ENCODE measurements at places on chromosomes 7 and 10.

DNA sequence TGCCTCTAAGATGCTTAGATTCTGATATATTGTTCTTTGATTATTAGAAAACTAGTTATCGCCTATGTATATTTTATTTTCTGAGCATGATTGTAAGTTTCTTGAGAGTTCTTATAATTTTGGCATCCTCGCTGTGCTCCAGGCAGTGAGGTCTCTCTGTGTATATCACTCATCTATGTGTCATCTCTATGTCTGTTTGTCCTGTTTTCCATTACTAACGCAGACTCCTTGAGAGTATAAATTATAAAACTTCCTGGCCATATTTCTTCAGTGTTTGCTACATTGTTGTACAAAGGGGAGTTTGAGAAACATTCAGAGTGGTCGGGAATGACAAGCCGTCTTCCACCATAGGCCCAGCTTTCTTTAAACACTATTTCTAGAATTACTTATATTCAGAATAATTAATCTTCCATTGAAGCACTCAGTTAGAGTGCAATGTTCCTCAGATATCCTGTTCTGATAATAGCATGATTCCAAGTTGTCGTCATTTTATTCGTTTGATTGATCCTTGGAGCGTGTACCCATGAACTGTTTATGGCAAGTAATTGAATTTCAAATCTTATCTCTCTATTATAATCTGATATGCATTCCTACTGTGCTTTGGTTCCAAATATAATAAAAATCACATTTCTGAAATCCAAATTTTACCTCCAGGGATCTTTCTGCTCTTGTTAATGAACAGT lies 206.6 kb downstream of the BAMBI start:
- no peak for DNase-seq

GRCh38 chr7:104980440-104980839 lies 33.6 kb upstream of the KMT2E start:
- DNase-seq = no peak

- DNase-seq = no peak
These were observed 47.0 kb upstream of the ZNF107 start for GRCh38 chr7:64618785-64619456.

- no peak for DNase-seq
These were observed 188.1 kb upstream of the PDE1C start for GRCh38 chr7:32258265-32258664.

DNA sequence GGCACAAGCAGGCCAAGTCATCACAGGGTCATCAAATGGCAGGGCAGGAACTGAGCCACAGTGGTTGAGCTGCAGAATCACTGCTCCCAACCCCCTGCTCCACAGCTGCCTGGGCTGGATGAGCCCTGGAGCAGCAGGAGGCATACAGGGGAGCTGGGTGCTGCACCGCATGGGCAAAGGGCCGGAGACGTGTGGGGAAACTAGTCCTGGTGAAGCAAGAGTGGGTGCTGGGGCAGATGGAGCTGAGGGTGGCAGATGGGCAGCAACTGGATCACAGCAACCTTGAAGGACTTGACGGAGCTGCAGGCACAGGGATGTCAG lies 16.0 kb upstream of the VOPP1 start:
- DNase-seq = no peak

GRCh38 chr10:1745780-1746456 lies 8.6 kb upstream of the ADARB2 start:
- DNase-seq = no peak

- DNase-seq = no peak
These were observed 818.8 kb downstream of the GATA3 start for GRCh38 chr10:8873310-8873709.

DNA sequence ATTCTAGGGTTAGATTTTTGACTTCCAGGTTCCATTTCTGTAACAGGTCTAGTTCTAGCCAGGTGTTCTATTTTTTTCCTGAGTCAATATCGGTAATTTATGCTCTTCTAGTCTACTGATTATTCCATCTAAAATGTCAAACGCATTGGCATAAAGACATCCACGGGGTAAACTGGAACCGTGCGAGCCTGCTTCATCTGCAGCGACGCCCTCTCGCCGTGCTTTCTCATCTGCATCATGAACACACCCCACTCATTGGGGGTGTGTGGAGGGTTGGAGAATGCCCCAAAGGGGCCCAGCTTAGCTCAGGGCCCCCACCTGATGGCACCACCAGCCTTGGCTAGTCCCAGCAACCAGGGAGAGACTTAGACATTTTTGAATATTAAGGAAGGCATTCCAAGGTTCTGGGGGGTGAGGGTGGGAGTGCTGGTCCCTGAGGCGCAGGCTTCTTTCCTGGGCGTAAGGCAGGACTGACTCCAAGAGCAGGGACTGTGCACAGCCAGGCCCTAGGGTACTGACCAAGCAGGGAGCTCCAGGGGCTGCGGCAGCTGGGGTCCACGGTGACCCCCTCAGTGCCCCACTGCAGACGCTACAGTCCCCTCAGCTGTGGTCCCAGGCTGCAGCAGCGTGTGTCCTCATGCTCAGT lies 12.9 kb upstream of the CRYGN start:
- no peak for DNase-seq

DNA sequence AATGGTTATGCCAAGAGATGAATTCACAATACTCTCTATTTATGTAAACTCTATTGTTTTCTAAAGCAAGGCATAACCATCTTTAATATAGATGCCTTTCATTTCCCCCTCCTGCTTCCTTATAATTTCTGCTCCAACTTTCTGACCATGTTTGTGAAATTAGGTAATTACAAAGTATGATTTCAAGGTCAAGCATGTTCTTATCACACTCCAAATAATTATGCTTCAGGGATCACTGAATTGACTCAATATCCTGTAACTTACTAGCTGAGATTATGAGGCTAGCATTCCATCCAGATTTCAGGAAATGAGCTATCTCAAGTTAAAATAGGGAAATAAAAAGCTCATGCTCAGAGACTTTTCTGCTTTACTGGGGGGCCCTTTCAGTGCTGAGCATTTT lies 655.9 kb upstream of the IGFBP3 start:
- no peak for DNase-seq

GRCh38 chr7:141097430-141097829 lies 23.6 kb downstream of the TMEM178B start:
- DNase-seq = no peak

GRCh38 chr7:89607792-89608191 lies 546.5 kb upstream of the STEAP1 start:
- DNase-seq = no peak

DNA sequence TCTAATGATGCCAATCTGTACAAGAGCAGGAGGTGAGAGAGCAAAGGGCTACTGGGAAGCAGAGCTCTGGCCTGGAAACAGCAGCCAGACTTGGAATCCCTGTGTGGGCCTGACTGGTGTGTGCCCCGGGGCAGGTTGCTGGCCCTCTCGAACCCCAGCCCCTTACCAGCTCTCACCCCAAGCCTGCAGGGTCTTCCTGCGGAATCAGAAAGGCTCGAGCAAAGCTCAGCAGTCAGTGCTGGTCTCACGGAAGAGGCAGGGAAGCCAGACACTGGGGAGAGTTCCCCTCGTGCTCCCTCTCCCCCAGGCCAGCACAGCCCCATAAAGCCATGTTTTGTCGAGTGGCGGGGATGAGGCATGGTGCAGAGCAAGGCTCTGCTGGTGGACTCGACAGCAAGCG lies 50.1 kb downstream of the POLR3A start:
- no peak for DNase-seq

GRCh38 chr10:29227201-29227600 lies 61.7 kb upstream of the LYZL1 start:
- DNase-seq = no peak

GRCh38 chr7:115087437-115087836 lies 165.5 kb downstream of the MDFIC start:
- no peak for DNase-seq

GRCh38 chr7:154914996-154915380 lies 87.9 kb downstream of the PAXIP1 start:
- no peak for DNase-seq

DNA sequence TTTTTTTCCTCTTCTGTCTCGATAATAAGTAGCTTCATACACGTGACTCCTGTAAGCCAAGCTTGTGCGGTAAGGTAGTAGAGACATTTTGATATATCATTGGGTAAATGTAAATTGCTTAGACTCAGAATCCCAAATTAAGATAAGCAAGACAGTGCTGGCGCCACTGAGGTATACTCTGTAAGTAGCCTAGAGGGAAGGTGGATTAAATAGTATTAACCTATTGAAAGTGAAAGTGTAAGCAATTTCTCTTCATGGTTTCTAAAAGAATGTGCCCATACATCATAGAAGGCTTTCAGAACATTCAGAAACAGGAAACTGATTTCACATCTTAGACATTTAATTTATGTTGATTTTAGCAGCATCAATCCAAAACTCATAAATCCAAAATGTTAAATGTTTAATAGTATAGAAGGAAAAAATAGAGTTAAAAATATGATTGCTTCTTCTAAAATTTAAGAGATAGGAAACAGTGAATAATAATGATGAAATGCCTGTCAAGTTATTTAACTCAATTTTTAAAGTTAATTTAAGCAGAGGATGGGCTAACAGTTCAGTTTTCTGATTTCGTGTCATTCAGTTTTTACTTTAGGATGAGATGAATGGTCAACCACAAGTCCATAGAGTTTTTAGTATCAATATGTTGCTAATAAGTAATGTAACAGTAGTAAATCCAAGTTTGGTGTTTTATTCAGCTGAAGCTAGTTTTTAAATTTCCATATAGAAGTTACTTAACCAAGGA lies 36.8 kb downstream of the LRRC72 start:
- DNase-seq = no peak

DNA sequence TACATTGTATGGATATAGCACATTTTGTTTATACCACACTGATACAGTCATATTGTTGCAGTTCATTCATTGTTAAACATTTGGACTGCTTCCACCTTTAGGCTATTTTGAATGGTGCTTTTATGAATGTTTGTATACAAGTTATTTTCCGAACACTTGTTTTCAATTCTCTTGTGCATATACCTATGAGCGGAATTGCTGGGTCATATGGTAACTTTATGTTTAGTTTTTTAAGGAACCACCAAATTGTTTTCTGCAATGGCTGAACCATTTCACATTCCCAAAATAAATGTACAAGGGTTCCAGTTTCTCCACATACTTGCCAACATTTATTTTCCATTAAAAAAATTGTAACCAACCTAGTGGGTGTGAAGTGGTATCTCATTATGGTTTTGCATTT lies 4.0 kb upstream of the EXOC4 start:
- no peak for DNase-seq

GRCh38 chr10:102777711-102778453 lies 34.1 kb downstream of the WBP1L start:
- DNase-seq = no peak

- no peak for DNase-seq
These were observed 83.0 kb upstream of the ASAH2 start for GRCh38 chr10:50334273-50334672.

DNA sequence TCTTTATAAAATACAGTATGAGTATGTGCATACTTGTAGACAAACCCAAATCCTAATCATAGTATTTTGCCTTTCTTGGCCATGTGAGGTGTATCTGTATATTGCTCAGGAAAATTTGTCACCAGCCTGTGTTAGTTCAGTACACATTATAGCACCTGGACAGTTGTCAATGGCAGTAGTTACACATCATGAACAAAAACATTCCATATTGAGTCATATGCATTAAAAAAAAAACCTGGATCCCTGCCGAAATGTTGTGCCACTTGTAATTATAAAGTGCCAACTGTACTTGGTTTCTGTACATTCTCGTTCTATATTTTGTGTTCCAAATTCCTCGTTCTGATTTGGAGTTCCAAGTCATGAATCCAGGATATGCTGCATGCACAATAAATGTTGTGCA lies 410.4 kb downstream of the INHBA start:
- DNase-seq = no peak

Data from activated B cell treated with CpG ODN at 0.5 μM for 24 hours (primary cell).